ENCODE measurements at places on chromosomes 5 and 9.

DNA sequence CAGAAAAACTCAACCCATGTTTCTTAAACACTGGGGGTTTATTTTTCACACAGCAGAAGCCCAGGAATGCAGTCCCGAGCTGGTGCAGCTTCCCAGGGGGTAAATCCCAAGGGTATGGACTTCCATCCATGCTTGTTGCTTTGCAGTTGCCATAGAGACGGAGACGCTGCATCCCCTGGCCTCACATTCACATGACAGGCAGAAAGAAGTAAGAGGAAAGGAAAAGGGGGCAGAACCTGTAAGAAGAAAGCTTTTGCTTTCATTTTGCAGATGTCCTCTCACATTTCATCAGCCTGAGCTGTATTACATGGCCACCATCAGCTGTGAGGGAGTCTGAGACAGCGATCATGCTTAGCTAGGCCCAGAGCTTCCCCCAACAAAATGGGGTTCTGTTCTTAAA, 321.0 kb downstream of the AGTPBP1 start:
- DNase-seq = no peak

GRCh38 chr9:88684046-88684445, 149.1 kb downstream of the NXNL2 start:
- DNase-seq = no peak

DNA sequence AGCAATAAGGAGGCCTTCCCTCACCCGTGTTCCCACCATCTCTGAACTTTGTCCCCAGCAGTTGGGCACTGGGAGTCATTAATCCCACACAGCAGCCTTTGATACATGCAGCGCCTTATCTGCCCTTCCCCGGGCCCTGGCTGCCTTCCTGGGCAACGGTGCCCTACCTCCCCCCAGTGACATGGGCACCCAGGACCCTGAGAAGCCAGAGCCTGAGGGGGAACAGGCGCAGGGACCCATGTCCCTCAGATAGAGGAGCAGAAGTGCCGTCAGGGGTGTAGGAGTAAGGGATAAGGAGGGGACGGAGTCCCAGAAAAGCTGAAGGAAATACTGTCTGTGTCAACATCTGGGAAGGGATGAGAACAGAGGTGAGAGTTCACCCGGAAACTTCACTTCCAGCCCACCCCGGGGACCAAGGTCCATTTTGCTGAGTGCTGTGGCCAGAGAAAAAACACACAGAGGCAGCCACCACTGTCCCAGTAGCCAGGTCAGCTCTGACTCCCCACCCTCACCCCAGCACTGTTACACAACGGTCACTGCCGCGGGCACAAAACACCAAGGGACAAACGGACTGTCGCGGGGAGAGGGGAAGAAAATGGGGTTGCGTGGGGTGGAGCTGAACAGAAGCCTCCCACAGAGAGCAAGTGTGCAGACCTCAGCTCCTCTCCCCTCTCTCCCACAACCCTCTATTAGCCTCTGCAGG, 3.8 kb downstream of the PCDH1 start:
- no peak for DNase-seq

DNA sequence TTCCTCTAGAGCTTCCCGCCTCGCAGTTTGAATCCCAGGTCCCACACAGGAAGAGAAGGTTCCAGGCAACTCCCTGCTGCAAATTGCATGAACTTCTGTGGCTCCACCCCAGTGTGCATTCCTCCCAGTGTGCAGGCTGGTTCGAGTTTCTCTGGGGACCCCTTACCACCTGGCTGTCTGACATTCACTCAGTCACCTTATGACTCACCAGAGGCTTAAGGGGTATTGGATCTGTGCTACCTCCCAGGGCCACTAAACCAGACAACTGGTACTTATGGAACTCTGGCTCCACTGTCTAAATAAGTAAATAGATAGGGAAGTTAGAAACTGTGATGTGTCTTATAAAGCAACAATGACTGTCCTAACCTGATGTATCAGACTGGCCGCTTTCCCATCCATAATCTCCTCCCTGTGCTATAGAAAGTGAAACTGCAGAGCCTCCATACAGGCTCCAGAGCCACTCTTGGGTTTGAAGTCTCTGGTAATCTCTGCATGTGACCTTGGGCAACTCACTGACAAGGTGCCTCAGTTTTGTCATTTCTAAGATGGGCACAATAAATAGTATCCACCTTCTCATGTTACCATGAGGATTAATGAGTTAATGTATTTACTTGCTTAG, 720.6 kb downstream of the SEMA5A start:
- no peak for DNase-seq

DNA sequence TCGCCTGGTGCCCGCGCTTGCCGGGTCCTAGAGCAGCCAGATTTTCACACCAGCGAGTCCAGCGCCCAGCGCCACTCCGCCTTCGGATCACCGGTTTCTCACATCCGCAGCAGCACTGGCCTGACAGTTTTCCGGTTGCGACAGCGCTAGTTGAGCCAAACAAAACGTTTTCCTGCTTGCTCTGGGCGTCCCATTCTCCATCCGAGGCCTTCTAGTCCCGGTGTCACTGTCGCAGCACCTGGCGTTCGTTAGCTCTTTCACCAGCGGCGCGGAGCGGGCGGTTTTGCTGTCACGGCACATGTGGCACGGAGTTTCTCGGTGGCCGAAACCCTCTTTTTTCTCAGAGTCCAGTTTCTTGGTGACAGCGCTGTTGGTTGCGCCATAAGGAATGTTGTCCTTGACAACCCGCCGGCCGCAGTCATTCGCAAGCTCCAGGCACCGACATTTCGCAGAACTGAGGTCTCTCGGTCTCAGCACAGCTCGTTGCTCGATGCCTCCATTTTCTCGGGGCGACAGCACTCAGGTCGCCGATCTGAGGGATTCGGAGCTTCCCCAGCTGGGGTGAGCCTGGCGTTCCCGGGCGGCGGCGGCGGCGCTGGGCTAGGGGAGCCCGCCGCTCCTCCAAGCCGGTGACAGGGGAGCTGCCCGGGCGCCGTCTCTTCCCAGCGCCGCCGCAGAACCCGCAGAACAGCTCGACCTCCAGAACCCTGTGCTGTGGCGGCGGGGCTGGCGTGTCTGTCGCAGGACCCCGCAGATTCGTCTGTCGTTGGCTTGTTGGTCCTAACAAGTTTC, 47.8 kb downstream of the ANXA2R start:
- peak; percentile 50 for DNase-seq

DNA sequence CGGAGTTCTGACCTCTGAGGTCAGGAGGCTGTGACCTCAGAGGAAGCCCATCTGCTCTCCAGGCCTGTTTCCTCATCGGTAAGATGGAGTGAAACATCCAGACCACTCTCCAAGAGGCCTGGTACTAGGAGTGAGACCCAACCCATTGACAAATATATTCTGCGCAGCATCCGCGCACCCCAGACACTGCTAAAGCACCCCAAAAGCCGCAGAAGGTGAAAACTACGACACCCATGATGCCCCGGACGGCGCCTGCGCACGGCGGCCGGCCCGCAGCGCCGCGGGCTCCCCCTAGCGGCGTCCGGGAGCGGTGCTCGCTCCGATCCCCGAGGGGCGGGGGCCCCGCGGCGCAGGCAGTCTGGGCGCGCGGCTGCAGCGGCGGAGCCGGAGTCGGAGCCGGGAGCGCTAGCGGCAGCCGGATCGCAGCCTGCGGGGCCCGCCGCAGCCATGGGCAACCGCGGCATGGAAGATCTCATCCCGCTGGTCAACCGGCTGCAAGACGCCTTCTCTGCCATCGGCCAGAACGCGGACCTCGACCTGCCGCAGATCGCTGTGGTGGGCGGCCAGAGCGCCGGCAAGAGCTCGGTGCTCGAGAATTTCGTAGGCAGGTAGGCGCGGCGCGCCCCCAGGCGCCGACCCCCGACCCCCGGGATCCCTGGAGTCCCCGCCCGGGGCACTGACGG, at the start of gene DNM1:
Gene DNM1, plus strand, starts transcription at position 356 of the 683 bp plus-strand sequence. Its CDS starts 92 bp downstream, at position 448.
- peak; percentile 42 for DNase-seq

DNA sequence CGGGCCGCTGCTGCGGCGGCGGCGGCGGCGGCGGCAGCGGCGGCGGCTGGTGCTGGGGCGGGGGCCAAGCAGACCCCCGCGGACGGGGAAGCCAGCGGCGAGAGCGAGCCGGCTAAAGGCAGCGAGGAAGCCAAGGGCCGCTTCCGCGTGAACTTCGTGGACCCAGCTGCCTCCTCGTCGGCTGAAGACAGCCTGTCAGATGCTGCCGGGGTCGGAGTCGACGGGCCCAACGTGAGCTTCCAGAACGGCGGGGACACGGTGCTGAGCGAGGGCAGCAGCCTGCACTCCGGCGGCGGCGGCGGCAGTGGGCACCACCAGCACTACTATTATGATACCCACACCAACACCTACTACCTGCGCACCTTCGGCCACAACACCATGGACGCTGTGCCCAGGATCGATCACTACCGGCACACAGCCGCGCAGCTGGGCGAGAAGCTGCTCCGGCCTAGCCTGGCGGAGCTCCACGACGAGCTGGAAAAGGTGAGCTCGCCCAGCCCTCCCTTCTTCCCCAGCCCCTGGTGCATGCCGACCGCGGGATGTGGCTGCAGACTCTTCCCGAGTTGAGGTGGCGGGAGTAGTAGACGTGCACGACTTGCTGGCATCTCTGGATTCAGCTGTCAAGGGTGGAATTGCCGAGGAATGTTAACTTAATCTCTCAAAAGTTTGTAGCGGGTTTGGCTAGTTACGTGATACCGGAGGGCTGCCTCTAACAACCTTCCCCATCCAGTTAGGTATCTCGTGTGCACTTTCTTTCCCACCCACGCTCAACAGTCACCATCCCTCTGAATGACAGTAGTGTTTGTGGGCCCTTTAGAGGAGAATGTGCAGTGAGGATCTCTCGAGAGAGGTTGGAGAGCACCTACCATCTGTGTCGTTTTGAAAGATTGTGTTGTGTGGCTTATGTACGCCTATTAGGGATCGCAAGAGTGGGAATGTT, 932 bp downstream of the SLC12A2 start:
- DNase-seq = peak; percentile 16

DNA sequence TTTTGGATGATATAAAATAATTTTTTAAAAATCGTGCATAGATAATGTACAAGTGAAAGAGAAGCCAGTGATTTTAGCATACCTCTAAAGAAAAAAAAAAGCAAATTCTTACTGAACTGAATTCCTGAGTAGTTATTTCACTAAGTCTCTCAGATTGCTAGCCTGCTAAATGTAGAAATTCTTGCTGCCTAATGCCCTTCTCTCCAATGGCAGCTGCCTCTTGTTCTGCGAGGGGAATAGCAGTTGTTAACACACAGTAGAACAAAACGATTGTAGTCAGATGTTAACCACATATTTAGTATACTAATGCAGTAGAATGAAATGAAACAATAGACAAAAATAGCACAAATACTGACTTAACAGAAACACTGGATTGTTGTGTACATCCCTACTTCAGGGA, 26.8 kb downstream of the SMAD5 start:
- no peak for DNase-seq

Data from activated naive CD4-positive, alpha-beta T cell (primary cell).